ENCODE measurements at places on chromosomes 5 and 9.

GRCh38 chr9:97987487-97987886 lies 4.3 kb downstream of the ANP32B start:
- no peak for DNase-seq

GRCh38 chr9:95907794-95908193 lies 32.3 kb downstream of the ERCC6L2 start:
- DNase-seq = no peak

- DNase-seq = no peak
Observed at GRCh38 chr9:134991808-134992754, 74.4 kb upstream of the FCN1 start.

GRCh38 chr5:91538179-91538578 lies 155.1 kb upstream of the ARRDC3 start:
- DNase-seq = no peak

- DNase-seq = no peak
Observed at GRCh38 chr5:1961952-1962595, 79.3 kb upstream of the IRX4 start.

- DNase-seq = no peak
Observed at GRCh38 chr9:128898382-128898781, 16.4 kb downstream of the LRRC8A start.

- no peak for DNase-seq
Observed at GRCh38 chr9:93598647-93599241, 22.4 kb downstream of the PHF2 start.

Measured in stimulated activated CD4-positive, alpha-beta T cell treated with anti-CD3 and anti-CD28 coated beads, Interleukin-12 subunit alpha, Interleukin-12 subunit beta, amount 100 ng/mL, for 48 hours (primary cell).